ENCODE measurements at places on chromosomes 5 and 9.

DNA sequence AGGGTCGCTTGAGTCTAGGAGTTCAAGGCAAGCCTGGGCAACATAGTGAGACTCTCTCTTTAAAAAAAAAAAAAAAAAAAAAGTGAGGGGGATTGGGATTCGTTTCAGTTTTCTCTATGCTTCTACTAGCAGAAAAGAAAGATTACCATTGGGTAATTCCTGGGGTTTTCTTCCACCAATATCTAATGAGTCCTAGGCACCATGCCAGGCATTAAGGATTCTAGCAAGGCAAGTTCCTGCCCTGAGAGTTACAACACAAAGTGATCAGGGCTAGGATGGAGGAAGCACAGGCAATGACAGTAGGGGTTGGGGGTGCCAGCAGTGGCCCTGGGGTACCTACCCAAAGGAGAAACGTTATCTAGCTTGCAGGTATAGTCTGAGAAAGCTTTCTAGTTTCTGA lies 90.8 kb downstream of the PCDH1 start:
- no peak for DNase-seq

DNA sequence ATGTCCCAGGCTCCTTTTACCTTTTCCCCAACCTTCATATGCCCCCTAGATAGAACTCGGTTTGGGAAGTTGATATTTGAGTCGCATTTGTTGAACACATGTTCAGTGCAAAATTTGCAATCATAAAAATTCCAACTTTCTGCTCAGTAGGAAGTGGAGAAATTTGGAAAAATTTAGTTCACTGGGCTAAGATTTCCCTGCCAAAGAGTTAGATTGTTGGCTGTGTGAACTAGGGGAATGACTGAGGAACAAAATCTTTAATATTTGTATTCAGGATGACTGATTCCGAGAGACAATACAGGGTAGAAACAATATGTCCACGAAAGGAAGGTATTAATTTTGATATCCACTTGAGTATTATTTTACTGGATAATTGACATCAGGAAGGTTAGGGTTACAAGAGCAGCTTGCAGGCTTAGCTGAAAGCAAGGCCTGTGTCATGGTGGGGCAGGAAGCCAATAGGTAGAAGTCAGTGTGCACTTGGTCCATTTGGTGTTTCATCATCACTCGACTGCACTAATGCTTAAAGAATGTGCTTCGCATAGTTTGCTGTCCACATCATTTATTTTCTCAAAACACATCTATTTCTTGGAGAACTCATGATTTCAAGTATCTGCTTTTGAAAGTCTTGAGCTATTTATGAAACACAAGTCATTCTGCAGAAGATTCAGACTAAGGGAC lies 59.4 kb upstream of the GNA14 start:
- no peak for DNase-seq

DNA sequence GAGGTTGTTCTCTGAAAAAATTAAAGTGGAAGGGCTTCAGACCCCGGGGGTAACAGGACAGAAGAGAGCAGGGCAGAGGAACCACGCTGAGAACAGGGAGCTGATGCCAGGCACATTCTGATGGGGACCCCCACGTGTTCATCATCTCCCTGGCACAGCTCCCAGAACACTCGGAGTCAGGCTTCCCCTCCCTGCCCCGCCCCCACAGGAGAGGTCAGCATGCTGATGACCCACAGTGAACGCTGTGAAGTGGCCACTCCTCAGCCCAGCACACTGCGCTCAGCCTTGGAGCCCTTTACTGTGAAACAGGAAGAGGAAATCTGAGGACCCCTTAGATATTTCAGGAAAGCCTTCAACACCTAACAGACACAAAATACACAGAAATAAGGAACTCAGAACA lies 16.4 kb downstream of the RETREG1 start:
- no peak for DNase-seq

DNA sequence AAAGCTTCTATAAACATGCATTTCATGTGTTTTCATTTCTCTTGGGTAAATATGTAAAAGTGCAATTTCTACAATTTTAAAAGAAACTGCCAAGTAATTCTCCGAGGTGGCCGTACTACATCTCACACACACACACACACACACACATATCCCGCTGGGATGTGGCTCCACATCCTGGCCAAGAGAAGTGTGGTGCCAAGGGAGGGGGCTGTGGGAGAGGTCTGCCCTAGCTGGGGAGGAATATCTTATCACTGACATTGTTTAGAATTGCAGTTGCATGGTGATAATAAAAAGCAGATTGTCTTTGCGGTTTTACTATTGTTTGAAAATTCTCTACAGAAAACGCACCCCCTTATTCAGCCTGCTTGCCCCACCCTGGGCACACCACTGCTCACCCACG lies 558.4 kb downstream of the BNC2 start:
- no peak for DNase-seq

- DNase-seq, result no peak
Observed at GRCh38 chr5:108206707-108207106, 175.2 kb downstream of the FBXL17 start.

GRCh38 chr5:157602505-157602904 lies 26.9 kb upstream of the ADAM19 start:
- DNase-seq, result no peak

GRCh38 chr9:13142776-13143175 lies 136.7 kb downstream of the MPDZ start:
- no peak for DNase-seq

DNA sequence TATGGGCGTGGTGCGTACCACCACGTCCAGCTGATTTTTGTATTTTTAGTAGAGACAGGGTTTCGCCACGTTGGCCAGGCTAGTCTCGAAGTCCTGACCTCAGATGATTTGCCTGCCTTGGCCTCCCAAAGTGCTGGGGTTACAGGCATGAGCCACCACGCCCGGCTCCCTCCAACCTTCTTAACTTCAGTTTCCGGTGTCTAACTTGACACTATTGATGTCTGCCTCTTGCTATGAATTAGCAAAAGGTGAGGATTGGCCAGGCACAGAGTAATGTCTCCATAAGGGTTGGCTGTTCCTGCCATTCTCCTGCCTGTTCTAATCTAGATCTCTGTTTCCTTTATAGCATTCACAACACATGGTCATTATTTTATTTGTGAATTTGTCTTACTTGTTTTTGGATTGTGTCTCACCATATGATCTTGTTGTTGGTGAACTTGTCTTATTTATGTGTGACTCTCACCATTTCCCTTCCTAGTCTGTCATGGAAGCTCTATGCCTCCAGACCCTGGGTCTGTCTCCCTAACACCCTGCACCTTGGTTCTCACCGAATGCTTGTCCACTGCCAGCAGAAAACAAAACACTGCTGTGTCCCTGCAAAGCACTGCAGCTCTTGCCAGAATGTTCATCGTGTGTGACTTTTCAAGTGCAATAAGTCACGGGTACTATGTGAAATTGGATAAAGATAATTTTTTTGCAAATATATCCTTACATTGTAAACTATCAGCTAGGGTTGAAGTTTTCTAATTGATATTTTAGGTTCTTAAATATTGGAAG lies 26.0 kb downstream of the BASP1 start:
- DNase-seq, result no peak

DNA sequence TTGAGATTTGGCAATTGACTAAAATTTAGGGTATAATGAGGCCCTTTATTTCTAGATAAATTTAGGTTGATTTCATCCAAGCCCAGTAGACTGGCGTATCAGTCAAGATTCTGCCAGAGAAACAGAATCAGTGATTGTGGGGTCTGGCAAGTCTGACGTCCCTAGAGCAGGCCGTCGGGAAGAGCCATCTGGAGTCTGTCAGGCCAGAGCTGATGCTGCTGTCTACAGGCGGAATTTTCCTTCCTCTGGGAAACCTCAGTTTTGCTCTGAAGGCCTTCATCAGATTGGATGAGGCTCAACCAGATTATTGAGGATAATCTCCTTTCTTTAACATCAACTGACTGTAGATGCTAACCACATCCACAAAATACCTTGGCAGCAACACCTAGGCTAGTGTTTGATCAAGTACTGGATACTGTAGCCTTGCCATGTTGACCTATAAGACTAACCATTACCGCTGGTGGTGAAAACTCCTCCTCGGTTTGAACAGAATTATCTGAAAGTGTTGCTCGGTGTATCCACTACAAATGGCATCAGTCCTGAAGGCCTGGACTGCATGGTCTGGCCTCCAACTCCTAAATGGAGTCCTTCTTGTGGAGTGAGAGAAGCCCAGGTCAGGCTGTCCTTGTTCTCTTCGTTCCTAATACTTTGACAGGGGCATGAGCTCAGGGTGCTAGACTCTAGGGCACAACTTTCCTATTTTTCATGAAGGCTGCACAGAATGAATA lies 83.2 kb upstream of the ANKH start:
- no peak for DNase-seq

DNA sequence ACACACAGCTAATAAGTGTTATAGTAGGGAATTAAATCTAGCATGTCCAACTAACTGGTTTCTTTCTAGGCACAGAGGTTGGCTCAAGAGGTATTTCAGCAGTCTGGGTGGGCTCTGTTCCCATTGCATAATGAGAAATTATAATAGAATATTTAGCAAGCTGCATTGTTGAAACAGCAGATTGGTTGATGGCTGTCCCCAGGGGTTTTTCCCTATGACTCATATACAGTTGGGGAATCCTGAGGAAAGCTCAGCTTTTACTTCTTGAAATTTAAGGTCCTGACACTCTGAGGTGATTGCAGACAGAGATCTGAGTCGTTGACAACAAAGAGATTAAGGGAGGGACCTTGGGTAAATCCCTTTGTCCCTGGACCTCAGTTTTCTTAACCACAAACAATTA lies 38.3 kb upstream of the TNFSF8 start:
- no peak for DNase-seq

DNA sequence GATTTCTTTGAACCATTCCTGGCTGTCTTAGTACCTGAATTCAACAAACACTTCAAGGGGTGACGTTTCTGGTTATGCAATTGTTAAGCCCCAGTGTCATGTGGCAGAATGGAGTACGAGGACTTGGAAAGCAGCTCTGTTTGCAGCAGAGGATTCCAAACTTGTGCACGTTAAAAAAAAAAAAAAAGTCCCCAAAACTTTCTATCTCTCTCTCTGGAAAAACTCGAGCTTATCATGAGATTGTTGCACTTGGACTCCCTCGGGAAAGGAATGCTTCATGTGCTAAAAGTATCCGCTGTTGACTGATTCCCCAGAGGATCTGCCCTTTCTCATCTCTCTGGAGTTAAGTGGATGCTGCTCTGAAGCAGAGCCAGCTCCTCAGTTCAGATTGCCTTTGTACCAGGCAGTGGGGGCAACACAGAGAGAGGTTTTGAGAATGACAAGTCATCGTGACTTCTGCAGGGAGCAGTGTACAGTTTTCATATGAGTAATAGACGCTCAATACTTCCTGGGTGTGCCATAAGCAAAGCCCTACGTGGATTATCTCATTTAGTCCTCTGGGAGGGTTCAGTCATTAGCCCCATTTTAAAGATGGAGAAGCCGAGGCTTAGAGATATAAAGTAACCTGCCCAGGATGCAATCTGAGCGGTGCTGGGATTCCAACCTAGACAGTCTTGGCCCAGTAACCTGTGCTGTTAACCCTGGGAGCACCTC lies 28.1 kb downstream of the TMOD1 start:
- DNase-seq, result no peak

- DNase-seq, result no peak
Observed at GRCh38 chr5:134503088-134503936, 22.2 kb upstream of the JADE2 start.

DNA sequence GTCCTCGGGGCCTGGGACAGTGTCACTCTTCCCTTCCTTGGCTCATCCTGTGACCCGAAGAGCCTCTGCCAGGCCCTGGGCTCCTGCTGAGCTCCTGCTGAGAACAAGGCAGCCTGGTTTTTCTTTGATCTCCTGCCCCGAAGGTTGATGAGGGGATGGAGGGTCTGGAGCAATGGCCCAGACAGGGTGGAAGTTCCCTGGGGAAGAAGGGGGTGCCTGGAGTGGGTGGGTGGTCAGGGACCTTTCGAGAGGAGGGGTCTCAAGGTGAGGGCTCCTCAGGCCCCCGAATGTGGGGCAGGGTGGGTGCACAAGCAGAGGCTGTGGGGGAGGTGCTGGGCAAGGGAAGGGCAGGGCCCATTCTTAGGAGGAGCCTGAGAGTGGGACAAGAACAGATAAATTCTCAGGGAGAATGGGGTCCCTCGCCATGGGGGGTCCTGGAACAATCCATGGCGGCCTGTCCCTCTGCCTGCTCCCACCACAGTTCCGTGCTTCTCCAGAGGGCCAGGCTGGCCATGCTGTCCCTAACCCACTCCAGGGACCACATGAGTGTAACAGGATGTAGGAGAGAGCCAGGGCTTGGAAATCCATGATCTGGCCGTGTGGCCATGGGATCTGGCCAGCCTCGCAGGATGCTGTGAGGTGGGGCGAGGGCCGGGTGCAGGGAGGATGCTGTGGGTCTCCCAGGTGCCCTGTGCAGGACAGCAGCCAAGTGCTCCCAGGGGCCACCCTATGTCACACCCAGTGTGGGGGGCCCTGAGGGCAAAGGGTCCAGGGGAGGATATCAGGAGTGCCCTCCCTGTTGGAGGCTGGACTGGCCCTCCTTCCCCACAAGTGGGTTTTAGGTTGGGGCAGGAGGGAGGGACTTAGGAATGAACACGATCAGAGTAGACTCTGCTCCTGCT lies 128.5 kb upstream of the LPCAT1 start:
- DNase-seq, result no peak

DNA sequence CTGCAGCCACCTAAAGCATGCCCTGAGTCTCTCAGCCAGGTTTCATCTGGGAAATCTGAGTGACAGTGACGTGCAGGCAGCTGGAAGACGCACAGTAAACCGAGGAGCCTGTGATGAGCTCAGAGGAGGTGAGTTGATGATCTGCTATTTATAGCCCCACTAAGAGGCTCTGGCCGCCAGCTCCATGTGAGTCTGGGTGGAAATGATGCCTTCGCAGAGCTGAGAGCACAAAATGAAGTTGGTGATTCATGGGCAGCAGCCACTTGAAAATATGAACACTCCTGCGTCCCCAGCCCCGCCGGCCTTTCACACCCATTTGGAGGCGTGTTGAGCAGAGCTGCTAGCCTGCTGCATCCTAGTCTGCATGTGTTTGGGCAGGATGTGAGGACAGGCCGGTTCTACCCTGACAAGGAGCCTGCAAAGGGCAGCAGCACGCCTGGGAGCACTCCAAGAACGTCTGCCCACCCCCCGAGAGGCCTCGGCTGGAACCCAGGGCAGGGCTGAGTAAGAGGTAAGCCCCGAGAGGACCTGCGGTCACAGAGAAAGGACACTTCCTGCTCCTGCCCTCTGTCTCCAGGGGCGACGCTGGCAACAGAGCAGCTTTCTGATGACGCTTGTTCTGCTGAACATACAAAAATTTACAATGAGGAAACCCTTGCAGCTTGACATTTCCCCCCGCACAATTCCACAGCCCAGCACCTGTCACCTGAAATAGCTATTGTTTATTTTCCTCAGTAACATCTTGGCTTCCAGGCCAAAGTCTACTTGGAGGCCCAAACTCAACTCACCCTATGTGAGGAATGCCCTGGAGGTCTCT lies 25.1 kb upstream of the CDKN2AIPNL start:
- DNase-seq, result peak; percentile 14

Measured in cerebellar nuclear complex (tissue), 1 donor.